ENCODE measurements at places on chromosomes 13 and 19.
A peak's percentile ranks its signal among the peaks of the same experiment; 100 is the strongest.

GRCh38 chr13:75326173-75327134 lies 155.5 kb downstream of the TBC1D4 start:
- DNase-seq, result peak; percentile 16

DNA sequence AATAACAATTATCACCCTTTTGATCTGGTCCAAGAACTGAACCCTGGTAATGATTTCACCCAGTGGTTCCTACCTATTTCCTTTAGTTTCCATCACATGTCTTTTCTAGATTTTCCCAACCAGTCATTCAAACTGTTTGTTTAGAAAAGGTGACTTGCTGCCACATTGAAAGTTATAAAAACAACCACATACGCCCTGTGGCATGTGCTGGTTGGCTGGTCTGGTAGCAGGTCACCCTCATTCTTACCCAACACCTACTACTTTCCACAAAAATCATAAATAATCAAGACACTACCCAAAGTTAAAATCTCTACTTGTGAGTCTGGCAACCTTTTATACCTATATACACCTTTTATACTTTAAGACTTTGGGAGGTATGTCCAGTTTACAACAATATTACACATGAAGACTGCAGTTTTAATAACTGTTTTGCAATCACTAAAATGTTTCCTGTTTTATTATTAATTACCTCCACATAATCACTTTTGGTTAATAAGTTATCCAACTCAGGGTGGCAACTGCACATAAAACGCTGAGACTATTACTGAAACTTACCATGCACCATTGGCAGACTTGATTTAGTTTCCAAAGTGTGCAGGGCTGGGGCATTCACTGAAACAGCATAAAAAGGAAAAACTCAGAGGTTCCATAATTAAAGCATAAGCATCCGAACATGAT lies 38.9 kb downstream of the DZIP1 start:
- no peak for DNase-seq

DNA sequence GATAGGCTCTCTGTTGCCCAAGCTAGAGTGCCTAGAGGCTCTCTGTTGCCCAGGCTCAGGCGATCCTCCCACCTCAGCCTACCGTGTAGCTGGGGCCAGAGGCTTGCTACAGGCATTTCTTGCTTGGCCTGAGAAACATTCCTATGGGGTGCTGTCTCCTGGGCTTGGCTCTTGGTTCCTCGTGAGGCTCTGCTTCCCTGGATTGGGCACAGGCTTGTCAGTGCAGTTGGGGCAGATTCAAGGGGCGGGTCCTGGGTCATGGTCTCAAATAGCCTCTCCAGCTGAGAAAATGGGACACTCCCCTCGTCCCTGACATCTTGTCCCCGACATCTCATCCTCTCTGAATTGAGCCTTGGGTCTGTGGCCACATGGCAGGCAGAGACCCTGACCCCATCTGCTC lies 4.9 kb downstream of the TSSK6 start:
- DNase-seq, result no peak

- no peak for DNase-seq
Measured at GRCh38 chr13:60707878-60708277, 310.9 kb downstream of the TDRD3 start.

DNA sequence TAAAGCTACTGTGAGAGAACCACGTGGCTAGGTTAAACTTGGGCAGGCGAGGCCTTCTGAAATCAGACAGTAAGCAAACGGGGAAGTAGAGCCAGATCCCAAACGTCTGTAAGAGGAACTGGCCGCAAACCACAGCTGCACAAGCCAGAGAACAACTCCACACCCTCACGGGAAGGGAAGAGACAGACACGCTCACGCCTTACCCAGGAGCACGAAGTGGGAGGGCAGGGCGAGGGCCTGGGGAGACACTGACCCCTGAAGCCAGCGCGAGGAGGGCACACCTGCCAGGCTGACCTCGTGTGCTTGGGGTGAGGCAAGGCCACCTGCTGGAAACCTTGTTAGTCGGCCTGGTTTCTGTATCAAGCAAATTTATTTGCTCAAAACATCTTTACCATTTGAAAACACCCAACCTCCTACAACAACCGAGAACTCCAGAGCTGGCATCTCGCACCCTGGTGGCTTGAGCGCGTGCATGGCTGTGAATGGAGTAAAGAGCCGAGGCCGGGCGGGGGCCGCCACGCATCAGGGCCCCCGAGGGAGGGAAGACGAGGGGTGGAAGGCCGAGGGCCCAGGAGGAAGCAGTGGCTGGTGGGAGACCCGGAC lies 7.3 kb downstream of the POLR2E start:
- DNase-seq, result no peak

- no peak for DNase-seq
Measured at GRCh38 chr19:10863107-10863717, 8.1 kb upstream of the CARM1 start.

DNA sequence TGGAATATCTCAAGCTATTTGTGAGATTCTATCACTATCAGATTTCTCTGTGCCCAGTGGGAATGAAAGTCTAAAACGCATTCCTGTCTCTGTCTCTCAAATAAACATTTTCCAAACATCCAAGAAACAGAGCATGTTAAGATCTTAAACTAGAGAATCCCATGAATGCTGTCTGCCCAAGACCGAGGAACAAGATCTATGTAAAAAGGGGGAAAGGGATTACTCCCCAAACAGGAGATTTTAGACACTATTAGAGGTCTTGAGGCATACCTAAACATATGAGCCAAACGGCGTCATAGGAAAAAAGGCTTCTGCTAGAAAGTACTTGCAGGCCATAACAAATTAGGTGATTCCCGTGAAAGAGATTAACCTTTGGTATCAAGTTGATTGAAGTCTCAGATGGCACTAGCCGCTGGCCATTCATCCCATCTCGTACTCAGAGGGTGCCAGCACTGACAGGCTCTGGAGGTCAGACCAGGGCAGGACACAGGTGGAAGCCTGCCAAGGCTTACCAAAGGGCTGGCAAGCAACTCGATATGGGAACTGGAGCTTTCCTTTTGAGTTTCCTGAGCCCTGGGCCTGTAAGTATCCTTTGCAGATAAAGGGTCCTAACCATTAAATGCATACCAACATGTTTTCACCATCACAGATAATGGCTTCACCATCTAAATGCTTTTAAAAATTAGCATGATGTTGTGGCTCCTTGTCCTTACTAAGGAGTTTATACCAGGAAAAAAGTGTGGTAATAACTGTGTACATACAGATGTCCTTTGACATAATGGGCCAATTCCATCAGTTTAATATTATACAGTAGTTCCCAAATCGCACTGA lies 225.2 kb downstream of the FOXO1 start:
- no peak for DNase-seq

GRCh38 chr19:1243768-1244692 lies 2.5 kb downstream of the ATP5F1D start:
- DNase-seq, result peak; percentile 73

All from activated CD8-positive, alpha-beta memory T cell treated with anti-CD3 and anti-CD28 coated beads for 4 hours (primary cell).